Stimulated activated CD8-positive, alpha-beta memory T cell treated with anti-CD3 and anti-CD28 coated beads, Interleukin-15, amount 100 ng/mL, for 4 hours (primary cell): ENCODE measurements at places on chromosomes 5 and 9.

DNA sequence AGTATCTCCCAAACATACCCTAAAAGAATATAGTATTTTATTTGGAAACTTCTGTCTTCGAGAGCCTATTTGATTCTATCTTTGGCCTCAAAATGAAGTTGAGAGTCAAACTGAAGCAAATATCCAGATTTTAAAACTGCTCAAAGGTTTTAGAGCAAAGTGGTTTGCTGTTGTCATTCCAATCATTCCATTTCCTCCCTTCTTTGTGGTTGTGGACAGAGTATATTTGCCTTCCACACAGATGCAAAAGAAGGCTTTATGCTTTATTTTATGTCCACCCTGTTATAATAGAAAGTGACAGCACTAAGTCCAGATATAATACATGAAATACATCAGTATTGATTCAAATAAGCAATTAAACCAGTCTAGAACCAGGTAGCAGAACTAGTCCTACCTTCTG is 12.4 kb downstream of the GZMK start:
- no peak for DNase-seq

DNA sequence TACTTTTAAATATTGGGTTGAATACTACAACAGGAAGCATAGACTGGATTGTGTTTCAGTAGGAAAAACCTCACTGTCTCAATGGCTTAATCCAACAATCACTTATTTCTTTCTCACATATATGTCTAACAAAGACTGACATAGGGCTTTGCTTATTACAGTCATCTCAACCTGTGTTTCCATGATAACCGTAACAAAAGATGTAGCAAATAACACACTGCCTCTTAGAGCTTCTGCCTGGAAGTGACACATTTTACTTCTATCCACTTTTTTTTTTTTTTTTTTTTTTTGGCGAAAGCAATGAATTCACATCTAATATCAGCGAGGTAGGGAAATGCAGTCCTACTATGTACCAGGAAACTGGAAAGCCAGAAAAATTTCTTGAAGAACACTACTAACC is 204.9 kb upstream of the CDKN2B start:
- DNase-seq = no peak

GRCh38 chr9:81470864-81471263 is 218.5 kb downstream of the TLE1 start:
- DNase-seq = no peak

DNA sequence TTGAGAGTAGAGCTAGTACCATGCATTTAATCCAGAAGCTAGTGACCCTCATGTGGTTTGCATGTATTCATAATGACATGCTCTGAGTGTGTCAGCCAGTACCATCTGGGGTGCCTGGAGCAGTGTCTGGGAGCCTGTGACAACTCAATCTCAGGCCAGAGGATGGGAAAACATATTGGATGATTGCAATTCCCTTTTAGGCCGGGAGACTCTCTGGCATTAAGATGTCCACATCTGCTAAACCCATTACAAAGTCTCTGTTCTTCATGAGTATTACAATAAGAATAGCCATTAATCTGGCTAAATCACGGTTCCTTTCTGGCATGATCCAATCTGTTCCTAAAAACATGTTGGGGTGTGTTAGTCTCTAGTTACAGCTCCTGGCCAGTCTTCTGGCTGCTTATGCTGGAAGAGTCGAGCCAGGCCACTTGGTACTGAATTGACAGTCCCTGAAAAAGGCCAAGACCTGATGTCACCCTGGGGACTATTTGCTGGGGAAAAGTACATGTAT is 475.7 kb downstream of the ENC1 start:
- DNase-seq = no peak

DNA sequence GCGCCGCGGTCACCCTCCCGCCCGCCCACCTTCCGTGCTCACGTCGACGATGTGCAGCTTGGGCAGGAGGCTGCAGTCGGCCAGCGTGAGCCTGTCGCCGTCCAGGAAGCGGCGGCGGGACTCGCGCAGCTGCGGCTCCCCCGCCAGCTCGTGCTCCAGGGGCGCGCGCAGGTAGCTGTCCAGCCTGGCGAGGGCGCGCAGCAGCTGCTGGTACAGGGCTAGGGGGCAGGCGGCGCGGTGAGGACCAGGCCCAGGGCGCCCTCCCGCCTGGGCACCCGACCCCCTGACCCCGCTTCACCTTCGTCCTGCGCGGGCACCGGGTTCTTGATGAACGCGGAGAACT is 1.5 kb downstream of the CLIC3 start:
- DNase-seq = no peak

DNA sequence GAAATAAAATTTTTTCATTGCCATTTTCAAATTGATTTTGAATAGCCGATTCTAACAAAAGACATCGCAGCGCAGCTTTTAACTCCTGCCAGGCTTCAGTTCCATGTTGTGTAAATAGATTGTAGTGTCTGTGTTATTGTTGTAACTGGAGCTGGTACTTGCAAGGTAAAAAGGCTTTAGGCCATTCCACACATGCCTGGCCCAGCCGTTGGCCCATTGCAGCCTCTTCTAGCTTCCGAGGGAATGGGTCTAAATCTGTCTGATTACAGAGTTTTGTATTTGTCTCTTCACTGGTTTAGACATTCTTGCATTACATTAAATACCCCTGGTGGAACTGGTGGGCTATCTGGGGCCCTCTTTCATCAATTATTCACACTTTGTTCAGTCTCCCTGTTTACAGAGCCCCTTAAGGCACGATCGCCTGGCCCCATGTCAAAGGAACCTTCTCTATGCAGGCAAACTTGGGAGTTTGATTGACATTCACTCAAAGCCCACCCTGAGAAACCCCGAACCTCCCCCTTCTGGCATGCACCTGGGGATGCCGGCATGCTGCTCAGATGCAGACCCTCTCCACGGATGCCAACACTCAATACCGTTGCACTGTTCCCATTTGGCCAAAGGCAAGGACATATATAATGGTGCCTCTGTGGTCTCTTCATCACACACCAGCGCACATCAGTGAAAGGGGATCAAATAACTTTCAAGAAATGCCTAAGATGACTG is 281.7 kb upstream of the IRX2 start:
- DNase-seq = no peak

- DNase-seq = no peak
These were observed 84.6 kb downstream of the ANKRD55 start for GRCh38 chr5:56148453-56148971.

DNA sequence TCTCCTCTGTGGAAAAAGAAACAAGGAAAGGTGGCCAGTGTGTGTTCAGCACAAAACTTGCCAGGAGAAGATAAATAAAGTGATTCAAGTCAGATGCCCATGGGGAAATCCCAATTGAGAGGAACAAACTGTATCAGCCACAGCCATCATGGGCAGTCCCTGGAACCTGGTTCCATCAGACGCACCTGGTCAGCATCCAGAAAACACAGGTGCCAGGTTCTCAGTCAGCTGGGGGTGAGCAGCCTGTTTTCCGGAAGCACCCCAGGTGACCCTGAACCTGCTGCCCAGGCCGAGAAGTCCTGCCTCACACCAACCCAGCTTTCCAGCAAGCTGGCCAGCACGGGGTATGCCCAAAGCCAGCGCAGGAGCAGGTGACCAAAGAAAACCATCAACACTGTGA is 30.5 kb downstream of the PTCH1 start:
- no peak for DNase-seq

DNA sequence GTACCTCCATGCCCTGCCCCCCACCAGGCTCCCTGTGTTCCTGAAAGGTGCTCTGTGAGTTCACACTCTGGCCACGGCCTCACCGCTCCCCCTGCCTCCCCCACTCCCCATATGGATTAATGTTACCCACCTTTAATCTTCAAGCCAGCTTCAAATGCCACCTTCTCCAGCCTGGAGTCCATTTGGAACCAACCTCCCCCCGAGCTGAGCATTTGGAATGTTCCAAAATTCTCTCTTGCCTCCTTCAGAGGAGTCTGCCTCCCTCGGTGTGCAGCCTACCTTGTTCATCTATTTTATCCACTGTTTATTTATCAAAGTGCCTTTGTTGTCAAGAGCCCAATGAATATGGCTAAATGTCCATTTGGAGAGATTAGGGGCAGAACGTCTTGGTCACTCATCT is 4.3 kb downstream of the GOLGA2 start:
- DNase-seq = no peak

GRCh38 chr5:37272511-37272910 is 23.3 kb upstream of the CPLANE1 start:
- DNase-seq = no peak

DNA sequence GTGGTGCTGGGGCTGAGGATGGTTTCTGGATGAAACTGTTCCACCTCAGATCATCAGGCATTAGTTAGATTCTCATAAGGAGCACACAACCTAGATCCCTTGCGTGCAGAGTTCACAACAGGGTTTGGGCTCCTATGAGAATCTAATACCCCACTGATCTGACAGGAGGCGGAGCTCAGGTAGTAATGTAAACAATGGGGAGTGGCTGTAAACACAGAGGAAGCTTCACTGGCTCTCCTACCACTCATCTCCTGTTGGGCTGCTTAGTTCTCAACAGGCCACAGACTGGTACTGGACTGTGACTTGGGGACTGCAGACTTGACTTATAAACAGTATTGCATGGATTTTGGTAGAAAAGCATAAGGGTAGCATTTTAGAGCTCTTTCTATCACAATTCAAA is 870.7 kb upstream of the CDH10 start:
- no peak for DNase-seq

- no peak for DNase-seq
These were observed 120.8 kb upstream of the MTAP start for GRCh38 chr9:21681641-21682040.

- no peak for DNase-seq
These were observed 36.6 kb upstream of the LECT2 start for GRCh38 chr5:135991429-135991828.

DNA sequence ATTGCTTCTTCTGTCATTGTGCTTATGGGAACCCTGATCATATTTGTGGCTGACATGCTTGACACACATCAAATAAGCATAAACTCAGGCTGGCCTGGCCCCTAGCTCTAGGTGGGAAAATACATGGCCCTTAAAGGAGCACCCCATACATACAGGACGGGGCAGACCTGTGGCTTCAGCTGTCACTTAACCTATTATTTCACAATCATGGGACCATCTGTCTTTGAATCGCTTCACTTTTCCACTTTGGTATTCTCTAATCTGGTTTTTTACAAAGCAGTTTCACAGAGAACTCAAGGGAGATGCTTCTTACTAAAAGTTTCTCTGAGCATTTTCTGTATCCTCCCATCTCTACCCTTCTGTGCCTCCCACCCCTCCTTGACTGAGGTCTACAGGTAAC is 34.6 kb upstream of the LRRTM2 start:
- no peak for DNase-seq

DNA sequence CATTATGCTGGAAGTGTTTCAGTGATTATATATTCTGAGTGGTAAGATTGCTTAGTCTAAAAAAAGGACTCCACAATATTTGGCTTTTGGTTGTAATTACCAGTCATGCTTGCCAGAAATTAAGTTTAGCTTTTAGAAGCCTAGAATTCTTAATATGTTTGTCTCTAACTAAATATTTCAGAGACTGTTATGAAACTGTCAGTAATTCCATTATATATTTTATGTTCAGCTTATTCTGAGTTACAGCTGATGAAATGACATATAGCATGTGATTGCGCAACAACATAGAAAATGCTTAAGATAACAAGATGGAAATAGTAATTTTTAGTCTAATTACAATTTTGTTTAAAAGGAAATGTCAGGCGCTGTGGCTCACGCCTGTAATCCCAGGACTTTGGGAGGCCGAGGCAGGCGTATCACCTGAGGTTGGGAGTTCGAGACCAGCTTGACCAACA is 44.2 kb downstream of the KIAA1958 start:
- DNase-seq = no peak

GRCh38 chr5:155091063-155091648 is 77.6 kb downstream of the KIF4B start:
- no peak for DNase-seq

DNA sequence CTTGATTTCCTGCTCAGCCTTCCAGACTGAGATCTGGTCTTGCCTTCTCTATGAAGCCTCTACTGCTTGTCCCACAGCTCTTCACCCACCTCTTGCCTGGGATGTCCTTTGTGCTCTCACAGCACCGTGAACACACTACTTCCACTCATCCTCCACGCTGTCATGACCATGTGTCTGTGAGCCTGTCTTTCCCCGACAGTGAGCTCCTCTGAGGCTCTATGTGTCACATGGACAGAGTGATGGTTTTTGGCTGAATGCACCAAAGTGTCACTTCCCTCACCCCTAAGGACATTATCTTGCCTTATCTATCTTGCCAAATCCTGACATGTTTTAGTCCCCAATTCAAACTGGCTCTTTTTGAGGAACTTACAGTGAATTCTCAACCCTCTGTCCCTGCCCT is 11.3 kb downstream of the PHYKPL start:
- no peak for DNase-seq

DNA sequence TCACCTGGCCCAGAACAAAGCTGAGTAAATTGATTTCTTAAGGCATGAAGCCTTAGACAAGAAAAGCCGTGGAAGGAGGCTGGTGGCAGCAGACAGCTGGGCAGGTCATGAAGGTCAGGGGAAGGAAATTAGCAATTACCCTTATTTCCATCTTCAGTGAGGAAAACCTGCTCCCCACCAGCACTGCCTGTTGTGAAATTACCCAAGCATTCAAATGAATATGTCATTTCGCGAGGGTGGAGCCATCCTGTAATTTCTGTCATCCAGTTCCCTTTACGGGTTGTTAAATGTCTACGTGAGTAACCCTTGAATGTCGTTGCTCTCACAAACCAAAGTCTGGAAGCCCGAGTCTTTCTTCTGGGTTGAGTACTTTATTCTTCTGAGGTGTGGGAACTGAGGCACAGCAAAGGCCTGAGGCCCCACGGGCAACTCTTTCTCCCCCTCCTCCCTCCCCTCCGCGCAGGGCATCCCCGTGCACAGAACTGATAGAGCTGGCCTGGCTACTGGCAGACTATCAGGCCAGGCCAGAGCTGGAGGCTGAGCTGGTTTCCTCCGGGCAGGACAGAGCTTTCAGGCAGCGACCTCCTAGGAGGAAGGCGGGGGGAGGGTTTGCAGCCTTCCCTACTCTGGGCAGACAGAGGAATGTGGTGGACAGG is 22.0 kb upstream of the AK3 start:
- no peak for DNase-seq

GRCh38 chr5:33513462-33514185 is 72.9 kb downstream of the TARS1 start:
- DNase-seq = no peak

DNA sequence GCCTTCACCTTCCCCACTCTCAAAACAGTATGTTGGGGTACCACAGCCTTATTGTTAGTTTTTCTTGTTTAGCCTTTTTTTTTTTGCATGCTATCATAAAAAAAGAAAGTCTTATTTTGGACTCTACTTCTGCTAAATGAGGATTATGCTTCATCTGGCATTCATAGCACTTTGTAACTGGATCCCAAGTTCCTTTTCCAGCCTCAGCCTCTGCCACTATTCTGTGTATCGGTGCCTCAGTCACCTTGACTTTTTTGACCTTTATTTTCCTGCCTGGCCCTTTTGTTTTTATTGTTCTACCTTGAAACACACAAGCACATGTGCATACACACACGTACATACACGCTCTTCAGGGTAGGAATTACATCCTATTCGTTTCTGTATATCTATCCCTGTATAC is 8.5 kb upstream of the MAML1 start:
- DNase-seq = no peak
